ENCODE measurements at places on chromosomes 16 and 17.

DNA sequence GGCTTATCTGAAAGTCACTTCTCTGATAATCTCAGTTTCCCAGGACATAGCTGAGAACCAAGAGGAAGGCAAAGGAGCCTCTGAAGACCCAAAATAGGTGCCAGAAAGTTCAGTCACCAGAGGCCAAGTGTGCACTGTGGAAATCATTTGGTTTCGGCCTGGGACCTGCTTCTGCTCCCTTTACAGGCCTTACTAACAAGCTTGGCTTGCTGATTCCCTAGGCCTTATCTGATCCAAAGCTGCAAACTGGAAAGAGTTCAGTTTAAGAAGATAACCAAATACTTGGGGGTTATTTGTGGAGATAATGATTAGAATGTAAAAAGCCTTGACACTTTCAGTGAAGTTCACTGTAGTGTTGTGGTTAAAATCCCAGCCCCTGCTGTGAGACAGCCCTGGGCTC is 17.0 kb downstream of the ITGA3 start:
- DNase-seq, result no peak

DNA sequence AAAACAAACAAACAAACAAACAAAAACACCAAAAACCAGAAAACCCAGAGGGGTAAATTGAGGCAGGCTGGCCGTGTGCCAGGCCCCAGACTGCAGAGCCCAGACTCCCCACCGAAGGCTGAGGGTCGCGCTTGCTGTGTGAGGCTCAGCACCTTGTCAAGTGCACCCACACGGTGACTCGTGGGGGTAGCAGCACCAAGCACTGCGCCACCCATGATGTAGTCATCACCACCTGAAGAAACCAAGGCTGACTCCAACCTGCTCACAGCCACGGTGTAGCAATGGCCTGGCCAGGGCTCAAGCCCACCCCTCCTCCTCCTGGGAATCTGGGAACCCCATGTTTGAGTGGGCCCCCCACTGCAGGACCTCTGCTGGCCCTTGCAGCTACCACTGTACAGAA is 11.9 kb downstream of the MCRIP1 start:
- no peak for DNase-seq

- no peak for DNase-seq
Observed at GRCh38 chr16:52573365-52574299, 26.7 kb upstream of the TOX3 start.

- peak; percentile 42 for DNase-seq
Observed at GRCh38 chr17:45316434-45317110, at the start of gene MAP3K14. Gene MAP3K14 (minus strand): TSS chr17:45317020. CDS start chr17:45290745, 26,275 bp downstream.

DNA sequence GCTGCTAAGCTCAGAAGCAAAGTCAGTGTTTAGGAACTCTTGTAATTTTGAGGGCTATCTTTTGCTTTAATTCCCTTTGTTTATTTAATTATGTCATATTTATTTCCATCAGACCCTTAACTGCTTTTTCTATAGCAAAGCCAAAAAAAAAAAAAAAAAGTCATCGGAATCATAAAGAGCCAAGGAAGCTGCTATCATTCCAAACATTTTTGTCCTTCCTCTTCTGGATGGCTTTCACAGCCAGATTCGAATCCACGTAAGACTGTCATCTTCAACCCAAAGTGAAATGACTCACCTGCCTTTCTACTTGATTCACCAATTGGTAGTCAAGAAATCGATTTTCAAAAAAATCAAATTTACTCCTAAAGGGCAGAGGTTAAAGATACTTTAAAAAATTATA is 38.4 kb downstream of the WIPI1 start:
- no peak for DNase-seq

DNA sequence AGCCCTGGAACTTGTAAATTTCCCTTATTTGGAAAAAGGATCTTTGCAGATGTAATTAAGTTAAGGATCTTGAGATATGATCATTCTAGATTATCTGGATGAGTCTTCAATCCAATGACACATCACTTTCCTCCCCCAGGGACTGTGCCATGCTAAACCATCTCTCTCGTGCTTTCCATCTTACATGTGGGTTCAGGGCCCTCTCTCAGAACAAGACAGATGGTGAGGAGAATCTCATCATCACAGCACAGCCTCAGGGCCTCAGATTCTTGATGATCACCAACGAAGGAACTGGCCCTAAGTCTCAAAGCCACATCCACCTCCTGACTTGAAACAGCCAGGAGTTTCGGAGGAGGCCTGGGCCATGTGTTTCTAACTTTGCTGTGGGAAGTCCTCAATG is 78.7 kb downstream of the LITAF start:
- no peak for DNase-seq

DNA sequence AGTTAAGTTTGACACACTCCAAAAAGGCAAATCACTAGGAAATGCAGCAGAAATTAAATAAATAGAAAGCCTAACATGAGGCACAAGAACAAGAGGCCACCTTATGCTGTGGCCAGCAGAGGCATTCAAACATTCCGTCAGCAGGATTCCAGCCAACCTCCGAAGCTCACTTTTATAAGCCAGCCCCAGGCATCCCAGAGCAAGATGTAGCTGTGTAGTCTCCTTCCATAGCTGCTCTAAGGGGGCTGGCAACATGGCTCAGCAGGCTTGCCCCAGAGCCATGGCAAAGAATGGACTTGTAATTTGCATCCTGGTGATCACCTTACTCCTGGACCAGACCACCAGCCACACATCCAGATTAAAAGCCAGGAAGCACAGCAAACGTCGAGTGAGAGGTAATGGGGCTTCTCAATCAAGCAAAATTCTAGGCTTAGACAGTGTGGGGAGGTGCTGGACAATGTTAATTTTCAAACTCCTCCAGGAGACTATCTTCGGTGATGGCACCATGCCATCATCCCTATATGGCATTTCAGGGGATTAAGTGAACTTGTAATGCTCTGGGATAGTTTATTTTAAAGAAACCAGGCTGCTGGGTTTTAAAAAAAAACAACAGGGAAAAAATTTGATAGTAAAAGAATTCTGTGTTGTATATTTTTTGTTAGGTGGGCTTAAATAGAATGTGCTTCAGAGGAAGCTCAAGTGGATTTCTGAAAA is at the start of gene CLEC3A:
Gene CLEC3A (plus strand): TSS at position 202 of the 714 bp plus-strand sequence. CDS start 79 bp downstream, at position 281.
- DNase-seq, result no peak

GRCh38 chr16:8962393-8963009 is 1.2 kb downstream of the USP7 start:
- DNase-seq, result peak; percentile 23

- DNase-seq, result no peak
Observed at GRCh38 chr17:71572343-71572742, 548.5 kb upstream of the SOX9 start.

DNA sequence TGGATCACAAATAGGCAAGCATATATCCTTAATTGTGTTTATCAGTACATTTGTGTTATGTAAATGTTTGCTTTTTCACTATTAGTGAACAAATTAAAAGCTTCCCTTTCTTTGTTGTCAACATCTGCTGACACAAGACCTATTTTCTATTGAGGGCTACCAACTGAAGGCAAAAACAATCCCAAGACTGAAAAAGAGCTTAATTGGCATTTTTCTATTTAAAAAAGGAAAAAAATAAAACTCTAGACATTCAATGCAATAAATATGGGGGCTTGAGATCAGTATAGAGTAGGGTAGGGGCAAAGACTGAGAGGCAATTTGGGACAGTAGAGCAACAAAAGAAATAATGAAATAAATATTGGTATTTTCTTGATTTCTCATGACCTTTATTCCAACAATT is 24.2 kb downstream of the OMG start:
- no peak for DNase-seq

GRCh38 chr16:50354629-50355456 is 13.9 kb downstream of the BRD7 start:
- DNase-seq, result no peak

GRCh38 chr17:7477392-7478275 is 1.8 kb downstream of the ZBTB4 start:
- DNase-seq, result no peak

GRCh38 chr17:28346746-28347246 is 10.5 kb downstream of the POLDIP2 start:
- no peak for DNase-seq

GRCh38 chr17:3511852-3512504 is 36.2 kb downstream of the ASPA start:
- no peak for DNase-seq

DNA sequence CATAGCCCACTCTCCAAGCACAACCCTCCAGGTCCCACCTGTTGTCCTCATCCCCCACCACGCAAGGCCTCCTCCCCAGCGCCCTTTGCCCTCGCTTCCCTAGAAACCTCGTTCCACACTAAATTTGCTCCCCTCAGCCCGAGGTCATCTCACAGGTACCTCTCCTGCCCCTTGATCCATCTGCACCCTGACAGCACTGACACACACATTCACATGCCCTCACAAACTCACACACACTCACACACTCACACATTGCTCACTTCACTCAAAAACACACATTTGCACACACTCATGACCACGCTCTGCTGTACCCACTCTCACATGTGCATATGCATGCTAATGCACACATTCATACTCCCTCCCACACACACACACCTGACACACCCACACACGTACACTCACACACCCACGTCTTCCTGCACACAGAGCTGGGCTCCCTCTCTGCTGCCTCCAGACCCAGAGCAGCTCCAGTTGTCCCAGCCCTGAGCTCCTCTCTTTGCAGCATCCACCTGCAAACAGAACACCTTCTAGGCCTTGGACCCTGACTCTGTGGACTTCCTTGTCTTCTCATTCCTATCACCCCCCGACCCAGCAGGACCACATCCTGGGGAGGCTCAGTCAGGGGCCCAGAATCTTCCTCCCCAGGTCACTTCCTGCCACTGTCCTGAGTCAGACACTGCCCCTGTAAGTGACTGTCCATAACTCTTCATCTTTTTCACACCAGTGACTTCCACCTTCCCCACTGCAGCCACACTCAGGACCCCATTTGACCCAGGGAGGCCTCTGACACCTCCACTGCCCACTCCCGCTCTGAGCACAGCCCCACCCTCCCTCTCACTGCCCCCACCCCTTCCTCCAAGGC is 4.9 kb downstream of the ASGR2 start:
- DNase-seq, result no peak

DNA sequence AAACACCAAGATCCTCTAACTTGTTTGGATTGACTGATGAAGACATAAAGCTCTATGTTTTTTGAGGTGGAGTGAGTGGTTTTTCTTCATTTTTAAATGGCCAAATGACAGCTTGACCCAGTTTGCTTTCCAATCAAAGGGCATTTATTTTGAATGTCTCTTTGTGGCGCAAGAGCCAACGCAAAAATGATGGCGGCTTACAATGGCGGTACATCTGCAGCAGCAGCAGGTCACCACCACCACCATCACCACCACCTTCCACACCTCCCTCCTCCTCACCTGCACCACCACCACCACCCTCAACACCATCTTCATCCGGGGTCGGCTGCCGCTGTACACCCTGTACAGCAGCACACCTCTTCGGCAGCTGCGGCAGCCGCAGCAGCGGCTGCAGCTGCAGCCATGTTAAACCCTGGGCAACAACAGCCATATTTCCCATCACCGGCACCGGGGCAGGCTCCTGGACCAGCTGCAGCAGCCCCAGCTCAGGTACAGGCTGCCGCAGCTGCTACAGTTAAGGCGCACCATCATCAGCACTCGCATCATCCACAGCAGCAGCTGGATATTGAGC is 329 bp downstream of the NLK start:
- no peak for DNase-seq

- DNase-seq, result no peak
Observed at GRCh38 chr16:56295739-56296527, 104.6 kb downstream of the GNAO1 start.

GRCh38 chr17:79097226-79098055 is 22.8 kb downstream of the ENGASE start:
- DNase-seq, result no peak

DNA sequence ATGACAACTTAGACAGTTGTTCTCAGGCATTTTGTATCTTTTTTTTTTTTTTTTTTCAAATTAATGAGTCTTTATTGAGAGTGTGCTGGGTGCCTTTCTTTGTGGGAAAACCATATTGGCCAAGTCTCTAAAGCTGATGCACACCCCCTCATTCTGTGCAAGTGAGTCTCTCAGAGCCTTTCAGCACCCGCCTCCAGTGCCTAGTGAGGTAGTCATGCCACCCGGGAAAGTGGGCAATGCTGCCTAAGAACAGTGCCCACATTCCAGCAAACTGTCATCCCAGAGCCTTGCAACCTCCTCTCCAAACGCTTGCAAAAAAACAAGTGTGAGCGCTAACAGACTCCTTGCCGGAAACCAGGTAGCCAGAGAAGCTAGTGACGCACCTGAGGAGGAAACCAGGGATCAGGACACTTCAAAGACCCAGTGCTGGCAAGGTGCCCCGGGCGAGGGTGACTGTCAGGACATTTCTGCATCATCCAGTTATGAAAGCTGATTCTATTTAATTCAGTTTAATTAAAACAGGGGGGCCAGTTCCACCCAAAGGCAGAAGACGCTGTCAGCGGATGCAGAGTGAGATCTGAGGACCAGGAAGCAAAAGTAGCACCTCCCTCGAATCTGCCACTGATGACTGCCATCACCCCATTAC is 34.9 kb downstream of the SMARCE1 start:
- DNase-seq, result peak; percentile 46
